ENCODE measurements at places on chromosomes 12 and 14. TPM values are rescaled to one million over a fixed set of nuclear protein-coding genes. Genes with fewer than 3 reads are reported as not detected.

DNA sequence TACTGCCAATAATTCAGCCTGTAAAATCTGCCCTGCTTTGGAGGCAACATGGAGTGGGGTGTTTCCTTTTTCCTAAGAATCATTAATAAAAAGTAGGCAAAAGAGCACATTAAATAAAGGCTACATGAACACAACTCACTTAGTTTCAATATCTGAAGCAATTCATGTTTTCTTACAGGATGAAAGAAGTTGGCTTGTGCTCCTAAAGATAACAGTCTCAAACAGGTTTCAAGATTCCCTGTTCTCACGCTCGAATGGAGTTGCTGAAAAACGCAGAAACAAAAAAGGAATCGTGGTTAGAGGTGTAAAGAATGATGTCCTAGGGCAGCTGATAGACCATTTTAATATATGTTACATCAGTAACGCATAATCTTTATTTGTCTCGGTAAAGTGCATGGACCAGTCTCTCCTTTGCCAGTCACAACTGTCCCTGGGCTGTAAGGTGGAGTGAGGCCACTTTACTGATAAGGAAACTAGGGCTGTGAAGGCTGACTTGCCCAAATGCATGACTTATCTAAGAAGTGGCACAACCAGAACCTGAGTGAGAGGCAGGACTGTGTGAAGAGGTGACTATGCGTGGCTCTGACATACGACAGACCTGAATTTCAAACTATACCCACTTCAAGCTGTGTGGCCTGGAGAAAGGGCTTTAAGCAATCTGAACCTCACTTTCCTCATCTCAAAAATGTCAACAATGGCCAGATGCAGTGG is 12.6 kb downstream of the GIT2 start:
- no peak for ATAC-seq

GRCh38 chr12:43361031-43361710 is 190.8 kb downstream of the ADAMTS20 start:
- ATAC-seq, result no peak

DNA sequence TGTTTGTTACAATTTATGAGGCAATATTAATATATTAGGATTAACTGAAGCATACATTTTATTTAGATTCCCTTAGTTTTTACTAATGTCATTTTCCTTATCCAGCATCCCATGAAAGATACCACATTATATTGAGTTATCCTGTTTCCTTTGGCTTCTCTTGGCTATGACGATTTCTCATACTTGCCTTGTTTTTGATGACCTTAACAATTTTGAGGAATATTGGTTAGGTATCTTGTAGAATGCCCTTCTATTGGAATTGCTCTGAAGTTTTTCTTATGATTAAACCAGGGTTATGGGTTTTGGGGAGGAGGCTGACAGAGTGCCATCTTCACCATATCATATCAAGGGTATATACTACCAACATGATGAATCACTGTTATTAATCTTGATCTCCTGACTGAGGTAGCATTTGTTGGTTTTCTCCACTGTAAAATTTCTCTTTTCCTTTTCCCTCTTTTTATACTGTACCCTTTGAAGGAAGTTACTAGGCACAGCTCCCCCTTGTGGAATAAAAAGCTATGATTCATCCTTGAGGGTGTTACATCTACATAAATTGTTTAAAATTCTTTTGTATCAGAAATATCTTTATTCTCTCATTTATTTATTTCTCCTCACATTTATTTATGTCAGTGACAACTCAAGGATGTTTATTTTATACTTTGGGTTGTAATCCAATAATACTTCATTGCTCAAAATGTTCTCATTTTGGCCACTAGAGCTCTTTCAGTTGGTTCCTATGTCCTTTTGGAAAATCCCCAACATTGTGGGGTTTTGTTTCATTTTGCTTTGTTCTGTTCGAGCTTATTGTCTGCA is 239.0 kb downstream of the SLC16A7 start:
- ATAC-seq, result no peak

DNA sequence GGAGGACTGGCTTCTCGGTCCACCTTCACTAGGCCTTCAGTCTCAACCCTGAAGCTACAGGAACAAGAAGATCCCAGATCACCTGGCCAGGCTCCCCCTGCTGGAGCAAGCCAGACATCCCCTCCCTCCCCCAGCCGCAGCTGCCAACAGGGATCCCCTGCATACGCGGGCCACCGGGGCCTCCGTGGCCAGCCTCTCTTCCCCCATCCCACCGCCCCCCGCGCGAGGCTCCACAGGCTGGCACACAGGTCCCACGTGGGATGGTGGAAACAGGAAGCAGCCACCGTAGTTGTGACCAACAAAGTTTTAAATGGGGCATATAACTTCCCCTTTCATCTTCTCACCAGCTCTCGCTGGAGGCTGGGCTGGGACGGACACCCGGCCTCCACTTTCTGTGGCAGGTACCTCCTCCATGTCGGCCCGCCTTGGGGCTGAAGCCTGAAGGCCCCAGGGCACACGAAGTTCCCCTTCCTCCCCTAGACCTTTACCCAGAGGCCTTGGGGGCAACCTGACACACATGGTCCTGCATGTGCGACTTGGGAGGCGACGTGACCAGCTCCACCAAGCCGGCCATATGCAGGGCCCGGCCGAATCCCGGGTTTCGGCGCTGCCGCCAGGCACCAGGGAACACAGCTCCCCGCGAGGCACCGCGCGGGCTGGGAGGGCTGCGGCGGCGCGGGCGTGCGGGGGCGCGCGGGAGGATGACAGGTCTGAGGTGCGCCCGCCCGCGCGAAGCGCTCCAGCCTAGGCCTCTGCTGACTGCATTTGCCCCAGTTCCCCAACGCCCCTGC is 44.4 kb upstream of the PNMA1 start:
- peak; percentile 6 for ATAC-seq

Gene SLC22A17
- total RNA-seq, result 3.2 TPM

Gene GLIPR1L2
- not detected for total RNA-seq

GRCh38 chr12:104510145-104510872 is 53.6 kb downstream of the CHST11 start:
- no peak for ATAC-seq

Gene BRI3BP
- total RNA-seq, result 16.0 TPM

GRCh38 chr12:22653075-22653474 is 28.1 kb downstream of the ETNK1 start:
- no peak for ATAC-seq

DNA sequence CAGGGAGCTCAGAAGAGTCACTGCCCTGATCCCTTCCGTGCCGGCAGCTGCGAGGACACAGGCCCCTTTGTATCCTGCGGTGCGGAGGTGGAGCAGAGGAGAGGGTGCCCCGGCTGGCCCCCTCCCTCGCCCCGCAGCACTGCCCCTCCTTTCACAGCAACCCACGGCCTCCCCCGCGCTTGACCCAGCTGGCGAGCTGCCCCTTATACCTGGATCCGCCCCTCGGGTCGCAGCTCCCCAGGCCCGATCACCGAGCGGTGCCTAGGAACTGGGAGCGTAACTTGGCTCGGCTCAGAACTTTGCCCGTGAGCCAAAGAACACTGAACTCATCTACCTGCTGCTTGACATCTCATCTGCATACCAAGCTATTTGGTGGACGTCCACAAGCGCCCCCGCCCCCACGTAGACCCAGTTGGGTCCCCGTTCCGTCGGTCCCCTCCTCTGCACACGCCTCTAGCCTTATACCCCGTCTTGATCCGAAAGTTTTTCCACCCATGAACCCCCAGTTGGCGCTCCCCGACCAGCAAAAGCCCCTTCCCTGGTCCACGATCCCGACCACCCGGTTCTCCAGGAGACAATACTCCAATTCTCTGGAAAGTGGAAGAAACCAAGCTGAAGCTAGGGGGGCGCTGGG is 697 bp upstream of the DNAJC14 start:
- ATAC-seq, result peak; percentile 44

Gene RHOJ
- 1.7 TPM for total RNA-seq

DNA sequence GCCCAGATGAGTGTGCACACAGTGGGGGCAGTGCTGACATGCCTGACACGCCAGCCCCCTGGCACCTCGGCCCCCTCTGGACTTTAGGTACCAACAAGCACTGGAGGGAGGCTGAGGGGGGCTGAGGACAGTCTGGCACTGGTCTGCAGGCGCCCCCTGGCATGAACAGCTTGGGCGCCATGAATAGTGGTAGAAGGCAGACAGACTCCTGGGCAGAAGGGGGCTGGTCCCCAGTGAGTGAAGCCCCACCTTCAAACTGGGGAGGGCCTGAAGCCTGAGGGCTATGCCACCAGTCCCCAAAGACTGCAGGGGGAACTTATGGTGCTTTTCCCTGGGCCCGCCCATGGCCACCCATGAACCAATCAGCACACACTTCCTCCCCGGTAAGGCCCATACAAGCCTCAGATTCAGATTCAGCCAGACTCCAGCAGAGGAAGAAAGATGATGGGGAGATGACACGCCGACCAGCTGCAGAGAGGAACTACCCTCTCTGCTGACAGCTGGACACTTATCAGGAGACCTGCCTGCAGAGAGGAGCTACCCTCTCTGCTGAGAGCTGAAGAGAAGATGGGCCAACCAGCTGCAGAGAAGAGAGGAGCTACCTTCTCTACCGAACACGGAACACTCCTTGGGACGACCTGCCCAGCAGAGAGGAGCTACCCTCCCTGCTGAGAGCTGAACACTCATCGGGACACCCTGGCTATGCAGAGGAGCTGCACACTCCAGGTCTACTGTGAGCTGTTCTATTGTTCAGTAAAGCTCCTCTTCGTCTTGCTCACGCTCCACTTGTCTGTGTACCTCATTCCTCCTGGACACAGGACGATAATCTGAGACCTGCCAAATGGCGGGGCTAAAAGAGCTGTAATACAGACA is 324.5 kb downstream of the PCNX1 start:
- no peak for ATAC-seq

GRCh38 chr14:97634751-97635150 is 837.6 kb downstream of the VRK1 start:
- peak; percentile 63 for ATAC-seq

DNA sequence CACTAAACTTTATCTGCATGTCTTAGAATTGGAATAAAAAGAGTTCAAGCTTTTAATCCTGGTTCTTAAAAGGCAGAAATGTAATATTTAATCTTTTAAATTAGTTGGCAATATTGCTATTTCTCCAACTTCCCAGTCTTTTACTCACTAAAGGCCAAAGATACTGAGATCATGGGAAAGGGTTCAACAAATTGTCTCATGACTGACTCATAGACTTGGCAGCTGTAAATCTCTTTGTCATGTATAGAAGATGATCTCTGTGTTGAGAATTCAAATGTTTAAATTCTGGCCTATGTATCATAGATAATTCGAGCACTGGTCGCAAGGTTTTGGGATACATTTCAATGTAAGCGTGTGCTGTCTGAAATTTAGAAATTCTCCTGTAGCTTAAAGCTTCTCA is 40.1 kb upstream of the STRAP start:
- no peak for ATAC-seq

Gene HIGD1C
- total RNA-seq, result not detected

GRCh38 chr14:103848175-103849077 is 1.1 kb upstream of the PPP1R13B start:
- ATAC-seq, result peak; percentile 2

GRCh38 chr12:72304751-72305150 is 32.6 kb downstream of the TRHDE start:
- ATAC-seq, result no peak

DNA sequence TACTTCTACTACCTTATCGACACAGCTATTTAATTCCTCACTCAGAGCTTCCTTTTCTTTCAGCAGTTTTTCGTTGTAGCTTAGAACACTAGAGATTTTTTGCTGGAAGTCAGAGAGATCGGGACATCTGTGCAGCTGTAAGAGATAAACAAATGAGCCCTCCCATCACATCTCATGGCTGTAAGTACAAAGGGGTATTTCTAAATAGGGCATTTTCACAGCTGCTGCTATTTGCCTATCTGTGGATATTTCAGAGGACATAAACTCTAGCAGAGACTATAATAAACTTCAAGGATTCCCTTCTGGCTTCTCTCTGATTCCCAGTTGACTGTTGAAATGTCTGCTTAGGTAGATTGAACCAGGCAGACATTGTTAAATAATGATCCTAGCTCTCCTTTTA is 76.1 kb upstream of the SAV1 start:
- ATAC-seq, result no peak

Gene RPGRIP1
- total RNA-seq, result not detected

GRCh38 chr12:128763395-128763794 is 60.4 kb downstream of the SLC15A4 start:
- no peak for ATAC-seq

DNA sequence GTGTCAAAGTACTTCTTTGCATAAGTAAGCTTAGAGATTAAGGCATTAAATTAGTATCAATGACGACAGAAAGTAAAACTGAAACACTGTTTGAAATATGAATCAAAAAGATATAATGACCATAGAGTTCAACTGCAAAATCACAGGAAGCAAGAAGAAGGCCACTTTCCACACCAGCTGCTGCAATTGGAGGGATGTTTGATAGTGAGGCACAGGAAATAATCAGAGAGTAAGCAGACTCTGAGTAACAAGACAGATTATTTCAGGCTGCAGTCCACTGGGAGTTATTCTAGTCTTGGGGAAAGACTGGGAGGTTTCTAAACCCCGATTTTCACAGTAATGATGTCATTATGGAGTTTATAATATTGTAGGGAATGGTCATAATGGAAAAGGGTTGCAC is 12.9 kb downstream of the MDGA2 start:
- no peak for ATAC-seq

Gene PAPLN
- total RNA-seq, result 2.8 TPM

Gene ABCC9
- 0.36 TPM for total RNA-seq

GRCh38 chr14:30710876-30711275 is 88.8 kb downstream of the SCFD1 start:
- ATAC-seq, result no peak

- no peak for ATAC-seq
These were observed 51.2 kb upstream of the AEBP2 start for GRCh38 chr12:19388131-19388549.

Gene RAPGEF3
- 8.1 TPM for total RNA-seq

- ATAC-seq, result no peak
These were observed 8.9 kb upstream of the TCL1B start for GRCh38 chr14:95677179-95677835.

- ATAC-seq, result no peak
These were observed 16.0 kb downstream of the ANKRD9 start for GRCh38 chr14:102493585-102493984.

DNA sequence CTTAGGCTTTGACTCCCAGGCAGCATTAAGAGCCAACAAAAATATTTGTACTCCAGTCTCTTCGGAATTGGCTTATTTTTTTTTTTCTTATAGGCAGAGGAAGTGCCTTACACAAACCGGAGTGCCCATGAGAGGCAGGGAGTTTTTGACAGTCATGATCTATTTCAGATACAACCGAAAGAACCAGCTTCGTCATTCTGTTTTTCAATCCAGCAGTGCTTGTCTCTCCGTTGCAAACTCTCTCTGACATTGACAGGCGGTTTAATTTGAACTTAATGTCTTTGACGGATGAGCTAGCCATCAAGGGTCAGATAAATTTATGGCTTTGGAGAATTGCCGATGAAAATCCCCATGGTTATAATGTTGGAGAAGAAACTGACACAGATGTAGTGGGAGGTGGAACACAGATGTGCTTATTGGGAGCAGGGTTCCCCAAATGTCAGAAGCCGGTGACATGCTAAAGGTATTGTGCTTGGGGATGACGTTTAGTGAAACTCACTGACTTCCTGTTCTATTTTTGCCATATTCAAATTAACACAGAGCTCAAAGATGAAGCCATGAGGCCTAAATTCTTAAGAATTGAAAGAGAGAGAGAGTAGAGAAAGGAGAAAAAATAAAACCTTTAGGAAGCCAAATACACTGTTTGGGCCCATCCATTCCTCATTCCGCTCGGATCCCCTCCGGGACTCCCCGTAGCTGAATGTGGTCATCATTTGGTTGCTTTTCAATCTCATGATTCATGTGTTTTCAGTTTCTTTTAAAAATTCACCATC is 59.7 kb downstream of the PLXNC1 start:
- ATAC-seq, result no peak
